ENCODE measurements at places on chromosomes 7 and 10.

- DNase-seq, result peak; percentile 62
Measured at GRCh38 chr7:131235489-131236317, 92.0 kb upstream of the MKLN1 start.

DNA sequence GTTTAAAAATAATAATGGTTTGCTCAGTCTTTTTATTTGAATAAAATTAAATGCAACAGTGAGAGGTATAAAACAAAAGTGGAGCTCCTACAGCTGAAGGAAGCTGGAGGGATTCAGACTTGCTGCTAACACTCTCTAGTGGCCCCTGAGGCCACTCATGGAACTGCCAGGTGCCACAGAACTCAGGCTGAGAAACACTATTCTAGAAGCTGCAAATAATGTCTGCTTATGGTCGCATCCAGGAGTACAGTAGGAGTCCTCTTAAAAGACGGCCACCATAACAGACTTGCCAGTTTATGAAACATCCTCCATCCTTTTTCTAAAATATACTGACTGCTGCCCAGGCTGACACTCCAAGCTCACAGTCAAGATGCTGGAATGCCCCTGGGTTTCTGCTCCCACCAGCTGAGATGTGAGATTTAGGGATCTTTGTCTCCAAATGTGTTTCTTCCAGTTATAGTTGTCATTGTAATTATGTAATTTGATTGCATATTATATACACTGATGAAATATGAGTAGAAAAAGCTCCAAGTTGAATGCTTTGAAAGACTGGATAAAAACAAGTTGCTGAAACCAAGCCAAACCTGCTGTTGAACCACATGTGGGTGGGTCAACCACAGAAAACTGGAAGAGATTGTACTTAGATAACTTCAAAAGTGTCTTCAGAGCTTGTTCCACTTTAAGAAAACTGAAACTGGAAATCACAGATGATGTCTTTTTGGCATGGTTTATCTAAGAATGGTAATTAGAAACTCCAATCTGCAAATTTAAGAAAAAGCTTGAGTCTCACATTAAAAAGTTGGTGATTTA, 213.7 kb upstream of the AOAH start:
- DNase-seq, result no peak

DNA sequence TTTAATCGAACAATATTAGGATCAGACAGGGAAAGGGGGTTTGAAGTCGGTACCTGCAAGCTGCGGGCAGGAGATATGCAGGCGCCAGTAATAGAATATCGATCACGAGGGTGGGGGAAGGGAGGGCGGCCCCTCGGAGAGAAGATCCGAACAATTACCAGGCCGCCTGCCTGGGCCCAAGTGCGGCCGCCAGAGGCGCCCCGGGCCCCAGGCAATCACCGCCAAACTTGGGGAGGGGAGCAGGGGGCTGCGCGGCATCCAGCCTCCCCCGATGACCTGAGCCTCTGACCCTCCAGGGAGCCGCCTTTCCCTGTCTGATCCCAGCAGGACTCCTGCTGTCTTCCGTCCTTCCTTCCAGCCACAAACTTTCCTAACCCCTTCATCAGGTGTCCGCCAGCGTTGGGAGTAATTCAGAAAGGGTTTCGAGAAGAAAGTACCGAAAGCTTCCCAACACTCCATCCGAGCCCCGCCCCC, 1.1 kb downstream of the NKX1-2 start:
- DNase-seq, result no peak

DNA sequence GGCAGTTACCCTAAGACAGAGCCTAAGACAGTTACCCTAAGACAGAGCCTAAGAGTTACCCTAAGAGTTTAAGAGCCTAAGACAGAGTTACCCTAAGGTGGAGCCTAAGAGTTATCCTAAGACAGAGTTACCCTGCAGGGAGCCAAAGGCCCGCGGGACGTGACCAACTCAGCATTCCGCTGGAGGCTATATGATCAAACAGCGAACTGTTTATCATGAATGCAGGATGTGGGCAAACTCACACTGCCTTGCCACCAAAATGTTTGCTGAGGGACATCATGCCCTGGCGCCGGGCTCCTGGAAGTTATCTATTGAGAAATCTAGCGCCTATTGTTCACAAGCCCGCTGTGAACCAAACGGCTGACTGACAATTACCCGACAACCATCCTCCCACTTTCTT, 49.9 kb downstream of the BLVRA start:
- DNase-seq, result no peak

DNA sequence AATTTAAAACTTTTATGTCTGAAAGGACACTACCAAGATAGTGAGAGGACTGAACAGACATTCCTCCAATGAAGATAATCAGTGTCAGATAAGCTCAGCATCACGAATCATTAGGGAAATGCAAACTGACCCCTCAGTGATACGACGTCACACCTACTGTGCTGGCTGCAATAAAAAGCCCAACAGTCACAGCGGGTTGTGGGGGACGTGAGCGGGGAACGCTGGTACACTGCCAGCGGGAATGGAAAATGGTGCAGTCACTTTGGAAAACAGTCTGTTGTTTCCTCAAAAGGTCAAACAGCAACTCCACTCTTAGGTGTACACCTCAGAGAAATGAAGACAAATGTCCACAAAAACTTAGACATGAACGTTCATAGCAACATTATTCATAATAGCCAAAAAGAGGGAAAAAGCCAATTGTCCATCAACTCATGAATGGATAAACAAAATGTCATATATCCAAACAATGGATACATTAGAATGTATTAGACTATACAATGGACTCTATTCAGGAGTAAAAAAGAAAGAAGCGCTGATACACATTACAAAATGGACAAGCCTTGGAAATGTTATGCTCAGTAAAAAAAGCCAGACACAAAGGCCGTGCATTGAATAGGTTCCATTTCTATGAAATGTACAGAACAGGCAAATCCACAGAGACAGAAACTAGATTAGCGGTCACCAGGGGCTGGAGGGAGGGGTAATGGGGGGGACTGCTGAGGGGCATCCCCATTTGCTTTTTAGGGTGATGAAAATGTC, 2.4 kb upstream of the ECHS1 start:
- DNase-seq, result no peak

DNA sequence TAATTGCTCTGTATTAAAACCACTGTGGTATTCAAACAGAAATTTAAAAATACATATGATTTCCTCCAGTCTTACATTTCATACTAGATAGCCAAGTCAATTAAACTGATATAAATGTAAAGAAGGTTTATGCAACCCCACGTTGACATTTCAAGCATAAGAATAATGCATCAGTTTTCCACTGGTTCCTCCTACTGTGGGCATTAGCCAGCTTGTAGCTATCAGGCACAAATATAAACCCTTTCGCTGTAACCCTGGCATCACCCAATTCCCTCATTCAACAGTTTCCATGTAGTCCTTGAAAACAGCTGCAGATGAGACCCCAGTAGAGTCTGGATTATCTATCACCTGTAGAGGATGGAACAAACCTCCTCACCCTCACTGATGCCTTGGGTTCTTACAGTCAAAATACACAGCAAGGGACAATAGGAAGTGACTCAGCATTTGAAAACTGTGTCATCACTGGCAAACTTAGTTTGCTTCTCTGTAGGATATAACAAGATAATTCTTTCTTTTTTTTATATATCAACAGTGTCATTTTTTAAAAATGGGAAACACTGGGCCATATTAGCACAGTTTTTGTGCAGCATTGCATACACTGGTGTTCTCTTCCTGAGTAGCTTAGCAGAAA, 113.0 kb downstream of the PDE1C start:
- no peak for DNase-seq

- no peak for DNase-seq
Measured at GRCh38 chr10:18071591-18071990, 68.6 kb upstream of the CACNB2 start.

GRCh38 chr7:119545118-119545517, 727.9 kb upstream of the KCND2 start:
- no peak for DNase-seq

- DNase-seq, result no peak
Measured at GRCh38 chr7:158861004-158861787, 4.8 kb downstream of the DYNC2I1 start.

GRCh38 chr7:69889338-69889975, 291.2 kb downstream of the AUTS2 start:
- no peak for DNase-seq

DNA sequence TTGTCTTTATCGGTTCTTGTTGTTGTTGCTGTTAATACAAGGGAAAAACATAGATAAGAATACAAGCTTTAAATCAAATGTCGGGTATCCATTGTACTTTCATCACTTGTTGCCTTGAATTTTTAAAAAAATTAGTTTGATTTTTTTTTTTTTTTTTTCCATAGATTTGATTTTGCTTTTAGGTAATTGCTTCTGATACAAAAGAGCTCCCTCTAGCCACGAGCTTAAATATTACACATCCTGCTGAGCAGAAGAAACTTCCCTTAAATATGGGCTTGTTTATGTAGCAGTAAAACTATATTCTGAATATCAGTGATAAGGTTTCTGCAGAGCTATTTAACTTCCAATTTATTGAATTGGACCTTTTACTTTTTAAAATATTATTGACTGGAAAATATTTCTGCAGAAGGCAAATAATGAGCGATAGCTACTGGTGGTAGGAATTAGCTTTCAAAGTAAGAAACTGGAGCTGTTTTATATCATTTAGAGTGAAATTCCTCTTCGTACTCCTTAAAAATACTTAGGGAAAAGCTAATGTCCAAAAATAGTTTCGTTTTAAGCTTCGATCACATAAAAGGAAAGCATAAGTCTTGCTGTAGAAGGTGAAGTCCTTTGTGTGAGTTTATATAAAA, 216.9 kb downstream of the POLR1F start:
- DNase-seq, result no peak

DNA sequence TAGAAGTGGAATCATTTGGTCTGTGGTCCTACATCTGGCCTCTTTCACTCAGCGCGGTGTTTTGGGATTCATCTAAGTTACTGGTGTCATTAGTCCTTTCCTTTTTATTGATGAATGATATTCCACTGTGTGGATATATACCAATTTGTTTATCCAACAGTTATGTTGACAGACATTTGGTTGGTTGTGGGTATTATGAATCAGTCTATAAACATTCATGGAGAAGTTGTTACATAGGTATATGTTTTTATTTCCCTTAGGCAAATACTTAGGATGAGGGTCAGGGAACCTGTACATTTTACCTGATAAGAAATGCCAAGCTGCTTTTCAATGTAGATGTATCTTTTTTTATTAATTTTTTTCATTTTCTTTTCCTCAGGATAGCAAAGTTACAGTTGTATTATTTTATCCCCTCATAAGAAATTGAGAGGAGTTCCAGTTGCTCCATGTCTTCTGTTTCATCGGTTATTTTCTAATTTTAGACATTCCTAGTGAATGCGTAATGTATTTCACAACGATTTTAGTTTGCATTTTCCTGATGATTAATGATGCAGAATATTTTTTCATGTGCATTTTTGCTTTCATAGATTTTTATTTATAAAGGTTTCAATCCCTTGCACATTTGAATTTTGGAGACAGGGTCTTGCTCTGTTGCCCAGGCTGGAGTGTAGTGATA, 203.8 kb upstream of the SH2B2 start:
- no peak for DNase-seq

DNA sequence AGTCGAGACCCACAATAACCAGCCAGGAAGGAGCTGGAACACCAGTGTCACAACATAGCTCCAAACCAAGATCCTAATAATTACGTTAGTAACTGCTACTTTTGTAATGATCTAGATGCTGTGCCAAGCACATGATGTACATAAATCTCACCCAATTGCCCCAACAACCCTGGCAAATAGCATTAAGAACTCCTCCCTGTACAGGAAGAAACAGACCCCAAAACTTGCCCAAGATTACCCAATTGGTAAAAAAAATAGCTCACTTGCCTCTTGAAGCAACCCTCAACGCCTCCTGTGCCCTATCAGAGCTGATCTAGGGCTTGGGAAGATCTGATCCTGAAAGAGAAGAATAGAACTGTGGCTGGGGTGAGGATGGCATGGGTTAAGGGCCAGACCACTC, 628.7 kb upstream of the AUTS2 start:
- no peak for DNase-seq

GRCh38 chr10:44281089-44281613, 103.7 kb downstream of the CXCL12 start:
- DNase-seq, result no peak

- no peak for DNase-seq
Measured at GRCh38 chr10:72058989-72059842, 29.1 kb downstream of the SPOCK2 start.

DNA sequence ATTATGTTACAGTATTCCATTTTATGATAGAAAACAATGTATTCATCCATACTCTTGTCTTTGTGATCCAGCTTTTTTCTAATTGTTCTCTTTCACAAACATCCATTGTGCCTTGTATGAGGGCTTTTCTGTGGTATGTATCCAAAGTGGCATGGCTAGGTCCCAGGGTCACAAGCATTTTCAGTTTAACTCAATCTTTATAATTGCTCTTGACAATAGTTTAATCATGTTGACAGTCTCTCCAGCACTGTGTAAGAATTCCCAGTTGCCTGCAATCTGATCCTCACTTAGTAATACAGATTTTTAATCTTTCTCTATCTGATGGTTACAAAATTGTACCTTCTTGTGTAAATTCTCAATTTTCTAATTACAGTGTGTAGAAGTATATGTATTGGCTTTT, 533.4 kb downstream of the NEBL start:
- no peak for DNase-seq

GRCh38 chr7:107594961-107595737, 15.1 kb downstream of the BCAP29 start:
- DNase-seq, result no peak

DNA sequence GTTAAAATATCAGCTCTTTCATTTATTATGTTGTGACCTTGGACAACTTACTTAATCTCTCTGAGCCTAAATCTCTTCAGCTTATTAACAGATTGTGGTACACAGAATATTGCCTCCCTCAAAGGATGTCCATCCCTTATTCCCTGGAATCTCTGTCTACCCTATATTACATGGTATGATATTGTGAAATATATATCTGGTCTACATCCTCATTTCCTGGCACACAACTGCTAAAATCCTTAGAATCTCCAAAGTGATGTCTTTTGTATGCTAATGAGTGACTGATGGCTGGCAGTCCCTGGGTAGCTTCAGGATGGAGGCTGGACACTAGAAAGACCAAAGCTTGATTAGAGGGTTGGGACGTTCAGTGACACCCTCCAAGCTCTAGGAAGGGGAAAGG, 25.8 kb downstream of the ZNF438 start:
- DNase-seq, result no peak

Data from activated T-cell treated with anti-CD3 and anti-CD28 coated beads for 48 hours (primary cell).